ENCODE measurements at places on chromosomes 7 and 10.

- no peak for DNase-seq
Measured at GRCh38 chr10:72563327-72563932, 62.4 kb downstream of the MICU1 start.

DNA sequence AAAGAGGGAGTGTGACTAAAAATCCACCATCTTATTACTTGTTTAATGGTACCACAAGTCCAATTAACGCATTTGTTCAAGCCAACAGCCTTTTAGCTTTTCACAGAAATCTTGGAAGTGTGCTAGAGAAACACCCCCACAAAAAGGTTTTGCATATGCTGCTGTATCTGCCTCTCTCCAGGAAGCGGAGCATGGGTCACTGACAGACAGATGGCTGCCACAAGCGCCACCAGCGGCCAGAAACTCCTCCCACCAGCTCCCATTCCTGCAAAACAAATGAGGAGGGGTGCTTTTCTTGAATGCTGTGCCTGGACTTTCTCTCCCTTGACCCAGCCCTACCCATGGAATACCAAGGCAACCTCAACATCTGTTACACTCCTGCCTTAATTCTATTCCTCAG is 176.3 kb upstream of the LRGUK start:
- no peak for DNase-seq

GRCh38 chr10:3500408-3500856 is 284.6 kb downstream of the KLF6 start:
- no peak for DNase-seq

- no peak for DNase-seq
Measured at GRCh38 chr7:105278973-105279687, 109.6 kb downstream of the SRPK2 start.

DNA sequence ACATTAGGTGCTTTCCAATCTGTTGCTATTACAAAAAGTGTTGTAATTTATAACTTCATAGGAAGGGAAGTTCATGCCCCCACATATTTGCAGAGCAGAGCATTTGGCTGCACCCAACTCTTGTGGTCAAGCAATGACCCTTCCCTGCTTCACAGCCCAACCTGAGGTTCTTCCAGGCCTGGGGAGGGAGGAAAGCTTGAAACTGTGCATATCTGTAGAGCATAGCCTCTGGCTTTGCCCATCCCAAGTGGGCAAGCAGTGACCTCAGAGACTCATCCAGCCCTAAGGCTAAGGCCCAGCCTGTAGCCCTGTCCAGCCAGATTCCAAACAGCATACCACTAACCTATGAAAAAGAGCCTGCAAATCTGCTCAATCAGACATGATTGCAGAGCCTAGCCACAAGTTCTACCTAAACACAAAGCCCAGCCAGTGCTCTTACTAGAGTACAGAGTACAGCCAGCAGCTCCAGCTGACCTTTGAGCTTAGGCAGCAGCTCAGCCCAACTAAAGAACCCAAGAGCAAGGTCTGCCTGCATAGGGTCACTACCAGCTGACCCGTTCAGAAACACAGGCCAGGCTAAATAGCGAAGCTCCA is 14.4 kb upstream of the GSTK1 start:
- no peak for DNase-seq
